ENCODE measurements at places on chromosomes 7 and 10.

- DNase-seq = no peak
These were observed 78.3 kb upstream of the SLC26A5 start for GRCh38 chr7:103524042-103524907.

- DNase-seq = no peak
These were observed 1.3 kb downstream of the CYP26C1 start for GRCh38 chr10:93061594-93062513.

DNA sequence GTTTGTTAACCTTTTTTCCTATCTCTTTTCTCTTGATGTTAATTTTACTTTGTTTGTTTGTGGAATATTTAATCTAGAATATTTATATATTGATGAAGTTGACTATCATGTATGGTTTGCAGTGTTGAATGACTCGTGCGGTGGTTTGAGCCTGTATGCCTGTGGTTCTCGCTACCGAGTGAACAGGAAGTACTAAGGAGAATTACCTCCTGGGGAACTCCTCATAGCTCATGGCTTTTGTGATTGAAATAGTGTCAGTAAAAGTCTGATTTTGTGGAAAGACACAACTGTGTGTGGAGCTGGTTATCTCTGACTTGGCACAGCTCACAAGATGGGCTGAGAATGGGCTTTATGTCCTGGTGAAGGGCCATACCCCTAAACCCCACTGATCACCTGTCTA, 498.6 kb downstream of the GLRX3 start:
- no peak for DNase-seq

DNA sequence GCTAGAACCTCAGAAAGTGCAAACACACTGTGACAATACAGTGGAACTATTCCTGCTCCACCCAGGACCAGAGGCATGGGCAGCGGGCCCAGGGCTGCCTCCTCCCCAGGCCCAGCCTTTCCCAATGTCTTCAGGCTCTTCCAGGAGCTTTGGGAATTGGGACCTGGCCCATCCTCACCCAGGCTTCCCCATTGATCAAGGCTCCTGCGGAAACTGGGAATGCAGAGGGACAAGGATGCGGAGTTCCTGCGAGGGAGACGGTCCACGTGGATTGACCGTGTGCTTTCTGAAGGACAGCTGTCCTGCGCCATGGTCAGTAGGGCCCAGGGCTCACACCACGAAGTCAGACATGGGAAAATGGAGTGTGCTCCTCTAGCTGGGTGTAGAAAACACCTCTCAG, 56.6 kb downstream of the CSGALNACT2 start:
- no peak for DNase-seq

DNA sequence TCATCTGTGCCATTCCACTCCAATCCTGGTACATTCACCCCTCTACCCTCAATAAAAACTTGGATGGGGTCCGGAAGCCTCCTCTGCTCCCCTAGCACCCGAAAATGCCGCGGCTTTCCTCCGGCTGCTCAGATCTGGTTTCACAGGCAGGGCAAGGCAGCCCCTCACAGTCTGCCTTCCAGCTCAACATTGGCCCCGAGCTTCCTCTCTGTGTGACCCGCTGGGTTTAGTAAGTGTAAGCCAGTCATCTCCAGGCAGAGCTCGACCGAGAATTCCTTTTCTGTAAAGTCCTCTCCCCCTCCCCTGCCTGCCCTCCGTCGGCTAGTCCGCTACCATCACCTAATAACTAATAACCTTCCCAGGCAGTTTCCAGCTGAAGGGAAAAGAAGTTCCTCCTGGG, 3.4 kb downstream of the INHBA start:
- no peak for DNase-seq

DNA sequence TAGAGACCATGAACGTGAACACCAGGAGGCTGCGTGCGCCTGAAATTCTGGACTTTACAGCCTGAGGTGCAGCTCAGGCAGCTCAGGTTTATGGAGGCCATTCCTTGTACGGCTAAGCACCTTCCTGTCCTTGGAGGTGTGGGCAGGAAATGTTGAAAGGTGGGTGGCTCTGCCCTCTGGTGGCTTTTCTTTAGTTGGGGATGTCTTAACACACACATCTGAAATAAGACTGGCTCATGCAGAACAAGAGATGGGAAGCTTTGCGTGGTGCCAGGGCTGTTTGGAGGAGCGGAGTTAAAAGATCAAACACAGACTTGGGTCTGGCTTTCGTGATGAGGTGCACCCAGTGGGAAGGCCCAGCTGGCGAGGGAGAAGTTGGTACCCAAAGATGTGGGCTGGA, 64.1 kb downstream of the DOCK1 start:
- no peak for DNase-seq

DNA sequence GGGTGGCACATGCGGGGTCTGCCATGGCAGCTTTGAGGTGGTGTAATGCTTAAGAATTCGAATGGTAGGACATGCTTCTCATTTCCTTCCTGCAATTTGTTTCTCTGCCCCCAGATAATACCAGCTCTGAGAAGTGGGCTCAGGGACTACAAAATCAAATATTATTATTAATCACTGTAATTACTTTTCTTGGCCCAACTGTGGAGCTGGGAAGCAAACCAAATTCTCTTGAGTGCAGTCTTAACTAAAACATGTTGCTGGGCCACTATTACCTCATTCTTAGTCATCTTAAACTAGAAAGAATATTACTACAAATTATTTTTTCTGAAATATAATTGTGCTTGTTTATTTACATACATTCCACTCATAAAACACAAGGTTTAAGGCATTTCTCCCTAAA, 566.7 kb upstream of the NRP1 start:
- DNase-seq = no peak

- DNase-seq = no peak
These were observed 414.0 kb upstream of the ANKRD30A start for GRCh38 chr10:36711361-36711760.

DNA sequence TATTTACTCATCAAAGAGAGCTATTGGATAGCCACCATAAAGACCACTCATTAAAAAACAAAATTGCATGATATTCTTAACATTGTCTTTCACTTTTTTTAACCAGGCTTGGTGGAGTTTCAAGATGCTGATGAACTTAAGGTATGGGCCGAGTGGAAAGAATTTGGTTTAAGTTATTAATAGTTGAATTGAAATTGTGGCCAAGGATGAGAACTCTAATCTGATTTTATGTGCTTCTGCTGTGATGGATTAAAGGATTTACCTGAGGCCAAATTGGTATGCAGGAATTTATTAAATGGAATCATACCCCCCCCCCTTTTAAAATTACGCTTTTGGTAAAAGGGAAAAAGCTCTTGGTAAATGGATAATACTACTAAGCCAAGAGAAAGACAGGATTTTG, 33.8 kb upstream of the TOMM7 start:
- no peak for DNase-seq

DNA sequence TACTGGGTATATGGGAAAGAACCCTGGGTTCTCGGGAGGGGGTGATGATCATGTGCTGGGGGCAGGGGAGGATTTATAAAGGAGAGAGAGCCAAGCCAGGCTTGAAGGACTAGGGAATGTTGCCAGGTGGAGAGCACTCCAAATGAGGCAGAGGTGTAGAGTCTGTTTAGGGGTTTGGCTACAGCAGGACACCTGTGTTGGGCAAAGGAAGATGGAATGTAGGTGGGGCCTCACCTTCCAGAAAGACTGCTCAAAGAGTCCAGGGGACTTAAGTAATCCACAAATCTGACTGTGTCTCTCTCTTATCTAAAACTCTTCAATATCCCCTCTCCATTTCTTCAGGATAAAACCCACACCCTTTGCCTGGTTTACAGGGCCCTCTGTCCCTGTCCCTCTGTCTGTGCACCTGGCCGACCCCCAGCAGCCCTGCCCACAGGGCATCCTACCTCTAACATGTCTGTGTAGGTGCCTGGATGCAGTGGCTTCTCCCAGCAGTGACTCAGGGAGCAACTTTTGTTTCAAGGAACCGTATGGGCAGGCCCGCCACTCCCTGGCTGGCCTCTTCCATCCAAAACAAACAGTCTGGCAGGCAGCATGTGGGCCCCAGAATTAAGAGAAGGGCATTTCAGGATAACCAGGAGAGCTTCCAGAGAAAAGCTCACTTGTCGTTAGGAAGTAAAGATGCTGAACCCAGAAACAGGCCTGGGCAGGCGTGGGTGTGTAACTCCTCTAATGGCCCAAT, 10.6 kb upstream of the PLEKHA1 start:
- no peak for DNase-seq

DNA sequence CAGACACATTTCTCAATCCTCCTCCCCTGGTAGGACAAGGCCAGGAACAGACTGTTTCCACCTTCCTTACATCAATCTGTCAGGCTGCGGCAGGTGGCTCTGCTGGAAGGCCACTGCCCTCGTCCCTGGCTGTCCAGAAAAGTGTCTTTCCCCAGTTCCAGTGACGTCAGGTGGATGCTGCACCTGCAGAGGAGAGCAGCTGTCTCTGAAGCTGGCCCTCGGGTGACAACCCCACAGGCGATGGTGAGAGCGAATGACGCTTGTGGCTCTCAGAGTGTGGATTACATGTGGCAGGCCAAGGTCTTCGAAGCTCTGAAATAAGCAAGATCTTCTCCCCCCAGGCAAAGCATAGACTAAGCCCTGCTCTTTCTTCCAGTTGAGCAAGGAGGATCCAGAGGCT, 146.9 kb upstream of the RET start:
- no peak for DNase-seq

GRCh38 chr10:127734753-127735152, 2.2 kb upstream of the FOXI2 start:
- no peak for DNase-seq

GRCh38 chr7:19111474-19112273, 5.8 kb downstream of the TWIST1 start:
- no peak for DNase-seq

- no peak for DNase-seq
These were observed 89.7 kb upstream of the RET start for GRCh38 chr10:42987121-42987541.

DNA sequence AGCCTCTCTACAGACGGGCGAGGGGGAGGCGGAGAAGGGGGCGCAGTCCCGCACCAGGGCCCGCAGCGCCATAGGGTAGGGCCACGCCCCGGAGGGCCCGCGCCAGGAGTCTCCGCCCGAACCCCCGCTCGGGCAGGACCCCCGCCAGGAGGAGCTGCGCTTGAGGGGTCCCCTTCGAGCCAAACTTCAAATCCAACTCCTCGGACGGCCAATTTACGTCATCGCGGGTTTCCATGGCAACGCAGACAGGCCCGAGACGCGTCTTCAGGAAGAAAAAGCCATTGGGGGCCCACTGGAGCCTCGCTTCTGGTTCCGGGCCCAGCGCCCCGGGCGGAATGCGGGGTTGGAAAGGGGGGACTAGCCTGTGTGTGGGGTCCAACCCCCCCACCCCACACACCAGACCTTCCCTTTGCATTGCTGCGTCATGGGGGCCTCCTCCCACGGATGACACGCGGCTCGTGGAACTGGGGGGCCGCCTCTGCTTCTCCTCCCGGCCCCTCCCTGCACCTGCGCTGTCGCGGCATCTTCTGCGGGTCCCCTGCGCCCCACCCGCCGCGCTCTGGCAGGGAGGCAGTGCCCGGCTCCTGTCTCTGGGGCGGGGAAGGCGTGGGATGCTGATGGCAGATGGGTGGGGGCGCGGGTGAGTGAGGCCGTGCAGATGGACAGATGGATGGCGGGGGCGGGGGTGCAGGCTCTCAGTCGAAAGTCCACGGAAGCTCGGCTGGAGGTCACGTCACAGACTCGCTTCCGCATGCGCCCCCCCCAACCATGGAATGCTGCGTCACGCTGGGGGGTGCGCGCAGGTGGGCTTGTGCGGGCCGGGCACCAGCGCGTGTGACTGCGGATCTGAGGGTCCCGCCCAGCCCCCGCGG, 1.2 kb downstream of the CALY start:
- DNase-seq = peak; percentile 51

GRCh38 chr7:120996333-120996987, 7.9 kb downstream of the CPED1 start:
- no peak for DNase-seq

- no peak for DNase-seq
These were observed 127.8 kb upstream of the ADCY1 start for GRCh38 chr7:45446195-45446944.

- DNase-seq = no peak
These were observed 201.7 kb downstream of the BICC1 start for GRCh38 chr10:58714409-58714808.

DNA sequence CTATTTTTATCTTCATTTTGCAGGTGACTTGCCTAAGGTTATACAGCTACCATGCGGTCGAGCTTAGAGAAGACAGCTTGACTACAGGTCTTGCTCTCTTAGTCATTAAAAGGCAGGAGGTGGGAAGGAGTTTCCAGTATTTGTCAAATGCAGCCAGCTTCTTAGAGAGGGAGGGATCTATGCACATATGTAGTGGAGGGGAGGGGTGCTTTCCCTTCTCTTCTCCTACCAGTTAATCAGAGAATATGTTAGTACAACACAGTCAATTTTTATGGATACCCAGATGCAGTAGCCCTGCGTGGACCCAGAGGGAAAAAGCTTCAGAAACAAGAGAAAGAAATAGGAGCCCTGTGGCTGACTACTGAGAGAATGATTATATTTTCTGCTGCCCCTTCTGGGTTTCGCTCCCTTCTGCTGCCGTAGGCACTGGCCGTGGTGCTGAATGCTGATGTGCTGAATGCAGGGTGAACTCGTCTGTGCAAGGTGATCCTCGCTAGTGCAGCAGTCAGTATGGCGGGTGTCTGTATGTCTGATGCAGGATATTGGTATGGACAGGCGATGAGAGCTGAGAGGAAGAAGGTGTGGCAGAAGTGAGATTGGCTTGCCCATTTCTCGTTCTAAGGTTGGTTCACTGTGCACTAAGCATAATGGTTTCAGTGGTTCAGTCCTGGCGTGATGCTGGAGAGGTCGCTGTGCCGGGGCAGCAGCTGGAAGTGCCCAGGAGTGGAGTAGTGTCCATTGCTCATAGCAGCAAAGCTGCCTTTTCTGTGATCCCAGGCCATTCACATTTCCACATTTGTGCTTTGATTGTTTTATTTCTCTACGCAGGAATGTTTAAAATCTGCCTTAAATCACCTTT, 189.2 kb upstream of the PODXL start:
- no peak for DNase-seq

GRCh38 chr7:15489383-15489782, 72.4 kb downstream of the AGMO start:
- no peak for DNase-seq

- no peak for DNase-seq
These were observed 27.8 kb downstream of the KCNMA1 start for GRCh38 chr10:77609781-77610272.

DNA sequence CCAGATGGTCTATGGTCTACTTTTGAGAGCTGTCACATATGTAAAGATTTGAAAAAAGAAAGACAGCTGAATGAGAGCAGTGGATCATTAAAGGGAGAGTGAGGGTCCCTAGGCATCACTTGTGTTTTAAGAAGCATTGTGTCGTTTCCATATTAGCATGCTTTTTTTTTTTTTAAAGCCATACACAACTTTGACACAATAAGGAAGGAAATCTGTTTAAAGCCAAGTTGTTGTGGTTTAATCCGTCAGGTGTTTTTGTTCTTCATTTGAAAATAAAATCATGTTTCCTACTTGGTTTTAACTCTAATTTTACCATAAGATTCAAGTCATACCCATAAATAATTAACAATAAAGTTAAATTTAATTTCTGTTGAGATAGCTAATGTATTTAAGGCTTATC, 53.5 kb downstream of the MDFIC start:
- no peak for DNase-seq

- no peak for DNase-seq
These were observed 581.4 kb downstream of the LRMDA start for GRCh38 chr10:76012716-76013327.

GRCh38 chr7:33773053-33773452, 132.3 kb upstream of the BMPER start:
- no peak for DNase-seq

All from stimulated activated CD8-positive, alpha-beta memory T cell treated with anti-CD3 and anti-CD28 coated beads, Interleukin-7, amount 100 ng/mL, for 1 hour (primary cell).